ENCODE measurements at places on chromosomes 7 and 10.

- no peak for DNase-seq
Measured at GRCh38 chr10:87558333-87558732, 53.6 kb downstream of the MINPP1 start.

DNA sequence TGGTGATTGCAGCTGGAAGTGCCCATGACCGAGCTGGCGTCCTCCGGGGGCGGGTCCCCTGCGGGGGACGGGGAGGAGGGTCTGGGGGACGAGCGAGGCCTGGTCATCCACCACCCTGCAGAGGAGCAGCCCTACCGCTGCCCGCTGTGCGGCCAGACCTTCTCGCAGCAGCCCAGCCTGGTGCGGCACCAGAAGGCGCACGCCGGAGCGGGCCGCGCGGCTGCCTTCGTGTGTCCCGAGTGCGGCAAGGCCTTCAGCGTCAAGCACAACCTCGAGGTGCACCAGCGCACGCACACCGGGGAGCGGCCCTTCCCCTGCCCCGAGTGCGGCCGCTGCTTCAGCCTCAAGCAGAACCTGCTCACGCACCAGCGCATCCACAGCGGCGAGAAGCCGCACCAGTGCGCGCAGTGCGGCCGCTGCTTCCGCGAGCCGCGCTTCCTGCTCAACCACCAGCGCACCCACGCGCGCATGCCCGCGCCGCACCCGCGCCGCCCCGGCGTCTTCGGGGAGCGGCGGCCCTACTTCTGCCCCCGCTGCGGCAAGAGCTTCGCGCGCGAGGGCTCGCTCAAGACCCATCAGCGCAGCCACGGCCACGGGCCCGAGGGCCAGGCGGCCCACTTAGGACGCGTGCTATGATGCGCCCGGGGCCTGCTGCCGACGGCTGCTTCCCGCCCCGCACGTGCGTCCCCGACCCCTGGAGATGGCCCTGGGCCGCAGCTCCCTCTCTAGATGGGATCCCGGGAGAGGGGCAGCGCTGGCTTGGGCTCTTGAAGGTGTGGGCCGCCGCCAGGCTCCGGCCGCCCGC is 28.7 kb downstream of the ZNF775 start:
- no peak for DNase-seq

GRCh38 chr10:93030409-93030808 is 30.2 kb upstream of the CYP26C1 start:
- no peak for DNase-seq

DNA sequence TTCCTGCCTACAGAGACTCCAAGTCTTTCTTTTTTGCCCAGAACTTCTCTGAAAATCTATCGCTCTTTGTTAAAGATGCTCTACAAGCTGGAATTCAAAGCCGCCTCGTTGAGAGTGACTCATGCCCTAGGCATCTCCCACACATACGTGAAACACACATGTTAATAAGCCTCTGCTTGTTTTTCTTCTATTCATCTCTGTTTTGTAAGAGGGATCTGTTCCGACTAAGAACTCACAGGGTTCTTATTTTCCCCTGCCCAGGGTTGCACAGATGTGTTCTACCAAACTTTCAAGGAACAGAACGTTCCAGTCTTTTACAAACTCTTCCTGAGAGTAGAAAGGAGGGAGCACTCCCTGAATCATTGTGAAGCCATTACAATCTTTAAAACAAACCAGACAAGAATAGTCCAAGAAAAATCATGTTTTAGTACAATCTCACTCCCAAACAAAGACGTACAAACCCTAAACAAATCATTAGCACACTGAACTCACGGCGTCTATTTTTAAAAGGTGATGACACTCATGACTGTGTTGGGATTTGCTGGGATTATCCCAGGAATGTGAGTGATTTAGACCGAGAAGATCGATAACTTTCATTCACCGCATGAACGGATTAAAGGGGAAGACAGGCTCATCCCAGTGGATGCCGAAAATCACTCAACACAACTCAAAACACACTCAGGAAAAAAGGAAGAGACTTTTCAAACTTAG is 55.3 kb upstream of the INPP5A start:
- DNase-seq: no peak

GRCh38 chr10:24209946-24210491 is 1.1 kb downstream of the KIAA1217 start:
- no peak for DNase-seq

GRCh38 chr7:11155883-11156282 is 182.2 kb downstream of the PHF14 start:
- DNase-seq: no peak

- no peak for DNase-seq
Measured at GRCh38 chr7:133114519-133114918, 32.6 kb upstream of the CHCHD3 start.

DNA sequence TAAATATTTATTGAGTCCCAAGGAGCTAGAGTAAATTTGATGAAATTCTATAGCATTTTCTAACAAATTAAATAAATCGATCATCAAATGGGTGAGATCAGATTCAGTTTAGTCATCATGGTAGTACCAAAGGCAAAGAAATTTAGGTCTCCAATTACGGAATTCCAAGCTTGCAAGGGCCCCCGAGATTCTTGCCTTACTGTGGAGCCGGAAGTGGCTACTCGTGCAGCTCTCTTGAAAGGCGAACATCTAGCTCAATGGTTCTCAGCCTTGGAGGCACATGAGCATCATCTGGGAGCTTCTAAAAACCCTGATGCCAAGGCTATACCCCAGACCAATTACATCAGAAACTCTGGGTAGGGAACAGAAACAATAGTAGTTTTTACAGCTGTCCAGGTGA is 117.9 kb upstream of the PRR15 start:
- DNase-seq: no peak

GRCh38 chr10:103542764-103543616 is 49.5 kb downstream of the NEURL1 start:
- no peak for DNase-seq

DNA sequence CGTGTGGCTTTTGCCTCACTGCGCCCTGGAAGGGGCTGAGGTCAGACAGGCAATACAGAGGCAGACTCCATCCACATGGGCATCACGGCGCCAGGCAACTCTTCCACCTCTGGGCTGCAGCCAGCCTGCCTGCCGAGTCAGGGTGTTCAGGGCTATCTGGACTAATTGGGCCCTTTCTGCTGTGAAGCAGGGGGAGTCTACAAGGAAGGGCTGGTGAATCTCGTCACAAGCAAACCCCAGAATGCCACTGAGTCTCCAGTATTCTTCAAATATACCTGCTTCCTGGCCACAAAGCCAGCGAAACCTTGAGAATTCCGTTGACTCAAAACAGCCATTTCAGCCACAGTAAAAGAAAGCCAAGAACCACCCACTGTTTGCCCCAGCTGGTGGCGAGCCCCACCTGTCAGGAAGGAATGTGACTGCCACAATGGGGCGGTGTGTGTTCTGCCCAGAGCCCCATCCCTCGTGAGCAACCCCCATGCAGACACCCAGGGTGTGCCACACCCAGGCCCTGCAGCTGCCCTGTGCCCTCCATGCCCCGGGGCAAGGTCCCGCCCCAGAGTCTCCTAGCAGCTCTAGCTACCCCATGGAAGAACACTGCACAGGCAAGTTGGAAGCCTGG is 117.3 kb downstream of the FAM53B start:
- no peak for DNase-seq

GRCh38 chr7:106166651-106167342 is 54.7 kb upstream of the SYPL1 start:
- DNase-seq: no peak

DNA sequence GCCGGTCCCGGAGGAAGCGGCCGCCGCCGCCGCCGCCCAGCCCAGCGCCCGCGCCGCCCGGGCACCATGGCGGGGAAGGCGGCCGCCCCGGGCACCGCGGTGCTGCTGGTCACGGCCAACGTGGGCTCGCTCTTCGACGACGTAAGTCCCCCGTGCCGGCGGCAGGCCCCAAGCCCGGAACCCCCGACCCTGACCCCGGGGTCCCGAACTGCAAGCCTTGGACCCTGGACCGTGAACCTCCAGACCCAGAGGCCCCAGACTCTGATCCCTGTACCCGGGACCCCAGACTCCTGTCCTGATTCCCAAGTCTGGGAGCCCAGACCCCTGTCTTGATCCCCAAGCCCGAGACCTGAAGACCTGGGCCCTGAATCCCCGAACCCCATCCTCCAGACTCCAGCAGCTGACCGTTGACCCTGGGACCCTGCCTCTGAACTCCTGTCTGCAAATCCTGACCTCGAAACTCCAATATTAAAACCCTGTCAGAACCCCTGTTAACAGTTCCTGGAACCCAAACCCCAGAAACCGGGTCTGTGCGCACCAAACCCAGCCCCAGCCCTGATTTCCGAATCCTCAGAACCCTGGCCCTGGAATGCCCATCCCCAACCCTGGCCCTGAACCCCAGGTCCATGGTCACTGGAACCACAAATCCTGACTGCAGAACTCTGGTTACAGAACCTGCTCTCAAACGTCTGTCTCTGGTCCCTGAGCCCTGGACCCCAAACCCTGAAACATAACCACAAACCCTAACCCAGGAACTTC is 623 bp downstream of the INPP5A start:
- no peak for DNase-seq

GRCh38 chr10:78470267-78471103 is 436.8 kb downstream of the RPS24 start:
- DNase-seq: no peak

DNA sequence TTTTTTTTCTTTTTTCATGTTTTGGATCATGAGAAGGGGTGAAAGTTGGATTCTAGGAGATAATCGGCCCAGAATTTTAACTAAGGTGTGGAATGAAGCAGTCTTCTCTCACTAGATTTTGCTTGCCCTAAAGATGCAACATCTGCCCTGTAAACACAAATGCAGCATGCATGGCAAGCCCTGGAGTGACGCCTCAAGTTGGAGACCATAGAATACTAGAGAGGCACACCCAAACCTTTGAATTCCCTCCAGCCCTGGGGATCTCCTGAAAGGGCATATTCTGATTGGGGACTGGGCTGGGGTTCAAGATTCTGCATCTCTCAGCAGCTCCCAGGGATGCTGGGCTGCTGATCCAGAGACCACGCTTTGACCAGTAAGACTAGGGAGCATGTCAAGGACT is 127.7 kb upstream of the PRR15 start:
- DNase-seq: no peak

DNA sequence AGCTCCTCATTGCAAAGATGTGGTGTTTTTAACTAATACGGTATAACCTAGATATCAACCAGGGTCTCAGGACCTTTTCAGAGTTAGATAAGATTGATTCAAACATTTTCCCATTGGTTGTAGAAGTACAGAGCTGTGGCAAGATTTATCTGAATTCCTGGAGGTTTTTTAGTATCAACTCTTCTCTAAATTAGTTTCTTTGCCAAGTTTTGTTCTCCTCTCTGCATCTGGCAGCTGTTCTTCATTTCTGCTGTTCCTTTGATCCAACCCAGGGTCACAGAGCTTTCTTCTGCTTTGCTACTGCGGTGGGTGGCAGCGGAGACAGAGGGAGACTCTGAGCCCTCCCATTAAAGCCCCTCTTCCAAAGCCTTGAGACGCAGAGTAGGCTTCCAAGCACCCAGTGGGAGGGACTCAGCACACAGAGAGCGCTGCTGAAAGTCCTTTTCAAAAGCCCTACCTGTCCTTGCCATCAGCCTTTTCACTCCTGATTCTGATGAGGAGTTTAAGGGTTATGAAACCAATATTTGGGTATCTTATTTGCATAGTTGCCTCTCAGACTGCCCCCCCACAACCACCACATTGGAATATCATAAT is 146.3 kb upstream of the EEPD1 start:
- no peak for DNase-seq

DNA sequence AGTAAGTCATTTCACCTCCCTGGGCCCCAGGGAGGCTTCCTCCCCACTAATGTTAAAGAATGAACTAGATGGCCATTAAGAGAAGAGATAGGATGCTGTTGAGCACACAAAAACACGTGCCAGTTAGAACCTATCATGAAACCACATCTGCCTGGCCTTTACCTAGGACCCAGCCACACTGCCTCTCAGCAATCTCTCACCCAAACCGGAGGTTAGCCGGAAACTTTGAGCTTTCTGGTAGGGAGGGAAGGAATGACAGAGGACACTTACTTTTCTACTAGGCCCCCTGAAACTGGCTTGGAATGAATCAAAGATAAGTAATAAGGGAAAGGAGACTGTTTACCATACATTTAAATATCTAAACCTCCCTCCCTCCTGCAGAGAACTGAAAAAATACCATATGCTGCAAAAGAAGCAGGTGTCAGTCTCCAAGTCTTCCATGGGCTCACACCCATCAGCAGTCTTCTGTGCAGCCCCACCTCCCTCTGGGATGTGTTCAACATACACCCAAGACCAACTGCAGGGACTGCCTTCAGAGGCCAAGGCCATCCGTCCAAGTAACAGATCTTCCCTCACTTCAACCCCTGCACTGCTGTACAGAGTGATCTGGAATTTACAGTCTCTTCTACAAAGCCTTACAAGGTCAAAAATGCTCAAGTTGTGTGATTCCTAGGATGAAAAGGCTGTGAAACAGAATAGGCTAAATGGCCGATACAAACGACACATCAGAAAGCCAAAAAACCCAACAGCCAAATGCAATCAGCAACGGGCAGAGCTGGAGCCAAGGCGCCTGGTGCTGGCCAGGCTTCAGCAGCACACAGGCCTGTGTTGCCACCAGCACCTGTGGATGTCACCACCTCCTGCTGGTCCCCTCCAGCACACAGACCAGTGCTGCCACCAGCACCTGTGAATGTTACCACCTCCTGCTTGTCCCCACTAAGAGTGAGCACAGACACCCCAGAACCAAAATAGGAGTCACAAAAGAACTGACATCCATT is 42.4 kb downstream of the SORBS1 start:
- no peak for DNase-seq

DNA sequence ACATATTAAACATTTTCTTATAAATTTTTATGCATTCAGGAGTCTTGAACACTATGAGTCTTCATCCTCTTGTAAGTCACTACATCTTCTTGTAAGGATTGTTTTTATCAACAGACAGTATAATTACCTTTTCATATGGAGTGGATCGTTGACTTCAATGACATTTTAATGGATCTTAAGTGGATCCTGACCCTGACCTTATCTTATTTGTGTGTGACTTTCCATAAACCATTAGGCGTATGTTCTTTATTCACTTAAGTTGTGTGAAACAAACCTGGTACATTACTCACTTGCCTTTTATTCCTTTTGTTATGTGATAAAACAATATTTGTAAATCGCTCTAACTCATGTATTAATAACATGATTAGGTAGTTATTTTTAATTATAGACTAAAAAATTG is 18.5 kb upstream of the SEMA3C start:
- no peak for DNase-seq

- DNase-seq: no peak
Measured at GRCh38 chr7:100584054-100584682, 1.8 kb downstream of the LRCH4 start.

DNA sequence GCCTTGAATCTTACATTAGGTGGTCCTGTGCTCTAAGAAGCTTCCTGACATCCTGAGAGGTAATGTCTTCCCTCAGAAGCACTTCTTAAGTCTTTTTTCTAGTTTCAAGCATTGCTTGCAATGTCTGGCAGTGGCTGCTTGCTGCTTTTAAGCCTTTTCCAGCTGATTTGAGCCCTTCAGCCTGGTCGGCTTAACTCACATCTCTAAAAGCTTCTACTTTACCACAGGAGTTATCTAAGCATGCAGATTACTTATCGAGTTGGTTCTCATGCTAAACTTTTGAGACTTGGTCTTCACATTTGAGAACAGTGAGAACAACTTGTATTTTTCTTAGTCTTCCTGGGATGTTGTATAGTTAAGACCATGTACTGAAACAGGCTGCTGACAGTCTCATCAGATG is 3.9 kb downstream of the LRMDA start:
- DNase-seq: no peak

All from H1 (cell line).